Cerebellum (tissue), 4 donors: ENCODE measurements at places on chromosomes 5 and 9.
A peak's percentile ranks its signal among the peaks of the same experiment; 100 is the strongest.

GRCh38 chr9:135796784-135797485 is 95.0 kb downstream of the KCNT1 start:
- DNase-seq: no peak

DNA sequence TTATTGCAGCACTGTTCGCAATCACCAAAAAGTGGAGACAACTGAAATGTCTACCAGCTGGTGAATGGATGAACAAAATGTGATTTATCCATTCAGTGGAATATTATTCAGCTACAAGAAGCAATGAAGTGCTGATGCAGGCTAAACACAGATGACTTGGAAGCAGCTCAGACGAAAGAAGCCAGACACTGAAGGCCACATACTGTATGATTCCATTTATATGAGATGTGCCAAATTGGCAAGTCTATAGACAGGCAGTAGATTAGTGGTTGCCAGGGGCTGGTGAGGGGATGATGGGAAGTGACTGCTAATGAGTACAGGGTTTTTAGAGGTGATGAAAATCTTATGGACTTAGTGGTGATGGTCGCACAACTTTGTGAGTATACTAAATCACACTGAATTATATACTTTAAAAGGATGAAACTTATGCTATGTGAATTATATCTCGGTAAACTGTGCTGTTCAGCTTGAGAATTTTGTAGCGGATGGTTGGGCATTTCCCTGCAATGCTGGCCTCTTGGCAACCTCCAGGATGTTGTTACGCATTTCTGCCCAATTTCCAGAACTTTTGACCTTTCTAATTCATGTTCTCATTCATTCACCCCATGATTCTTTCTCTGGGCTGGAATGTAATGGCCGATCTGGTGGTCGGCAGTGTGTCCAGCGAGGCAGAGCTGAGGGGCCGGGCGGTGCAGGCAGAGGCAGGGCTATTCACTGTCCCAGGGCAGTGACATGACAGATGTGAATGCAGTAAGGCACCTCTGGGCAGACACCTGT is 22.0 kb upstream of the WNK2 start:
- peak; percentile 66 for DNase-seq

DNA sequence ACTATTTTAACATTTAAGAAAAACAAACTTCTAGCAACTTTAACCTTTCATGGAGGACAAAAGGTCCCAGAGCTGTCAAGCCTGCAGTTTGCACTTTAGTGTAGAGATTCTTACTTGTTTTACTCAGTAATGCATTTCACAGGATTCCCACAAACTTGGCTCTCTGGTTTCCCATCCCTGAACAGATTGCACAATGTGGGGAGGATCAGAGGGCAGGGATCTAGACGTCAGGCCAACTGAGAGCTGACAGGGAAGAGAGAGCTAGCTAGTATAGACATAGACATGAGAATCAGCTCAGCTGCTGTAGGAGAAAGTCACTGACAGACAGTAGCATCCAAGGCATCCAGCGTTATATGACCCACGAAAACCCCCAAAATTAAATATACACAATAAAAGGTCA is 20.9 kb upstream of the BNIP1 start:
- no peak for DNase-seq

DNA sequence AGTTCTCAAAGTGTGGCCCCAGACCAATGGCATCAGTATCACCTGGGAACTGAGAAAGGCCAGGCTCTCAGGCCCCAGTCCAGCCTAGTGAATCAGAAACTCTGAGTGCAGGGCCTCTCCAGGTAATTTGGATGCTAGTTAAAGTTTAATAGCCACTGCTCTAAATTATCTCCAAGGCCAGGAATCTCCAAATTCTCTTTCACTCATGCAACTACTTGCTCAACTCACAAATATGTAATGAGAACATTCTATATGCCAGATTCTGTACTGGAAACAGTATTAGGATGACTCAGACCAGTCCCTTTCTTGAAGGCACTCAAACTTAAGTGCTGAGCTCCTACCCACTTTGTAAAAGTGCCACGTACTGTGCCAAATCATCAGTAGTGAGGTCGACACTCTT is 84.6 kb downstream of the PAPPA start:
- no peak for DNase-seq

GRCh38 chr5:129018837-129019236 is 53.5 kb downstream of the SLC27A6 start:
- no peak for DNase-seq

DNA sequence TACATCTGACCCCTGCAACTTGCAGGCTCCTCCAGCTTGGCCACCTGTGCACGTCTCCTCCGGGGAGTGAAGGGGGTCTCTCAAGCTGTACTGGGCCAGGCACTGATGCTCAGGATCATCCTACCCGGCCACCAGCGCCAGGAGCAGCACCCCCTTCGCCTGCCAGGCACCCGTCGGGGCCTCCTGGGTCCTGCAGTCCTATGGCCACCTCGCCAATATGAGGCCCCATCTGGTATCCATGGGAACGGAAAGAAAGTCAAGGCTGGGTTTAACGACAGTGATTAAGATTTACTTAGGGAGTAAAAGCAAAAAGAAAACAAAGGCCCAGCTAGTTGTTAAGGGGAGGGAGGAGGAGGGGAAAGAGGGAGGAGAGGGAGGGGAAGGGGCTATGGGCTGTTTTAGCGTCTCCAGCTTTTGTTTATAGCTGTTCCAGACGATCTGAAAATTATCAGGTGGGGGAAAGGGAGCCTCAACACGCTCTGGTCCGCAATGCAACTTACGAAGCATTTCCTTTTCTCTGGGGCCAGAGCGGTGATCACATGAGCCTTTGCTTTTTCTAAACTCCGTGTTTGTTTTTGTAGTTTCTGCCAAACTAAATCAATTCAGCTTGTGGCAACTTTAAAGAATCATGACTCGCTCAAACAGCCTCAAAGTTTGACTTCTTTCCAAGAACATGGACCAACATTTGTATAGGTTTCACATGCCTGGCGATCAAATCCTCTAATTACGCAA is 132.4 kb downstream of the ROR2 start:
- DNase-seq: no peak

DNA sequence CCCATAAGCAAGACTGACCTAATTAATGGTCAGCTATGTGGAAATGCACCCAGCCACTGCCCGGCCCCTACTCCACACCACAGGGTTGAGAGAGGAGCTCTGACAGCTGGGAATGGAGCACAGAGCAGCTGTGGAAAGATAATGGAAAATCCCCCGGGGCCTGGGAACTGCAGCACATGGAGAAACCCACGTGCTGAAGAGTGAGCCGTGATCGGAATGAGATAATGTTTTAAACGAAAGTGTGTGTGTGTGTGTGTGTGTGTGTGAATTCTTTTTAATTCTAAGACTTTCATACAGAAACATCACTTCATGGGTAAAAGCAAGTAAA is 13.1 kb upstream of the SLC12A7 start:
- DNase-seq: no peak

DNA sequence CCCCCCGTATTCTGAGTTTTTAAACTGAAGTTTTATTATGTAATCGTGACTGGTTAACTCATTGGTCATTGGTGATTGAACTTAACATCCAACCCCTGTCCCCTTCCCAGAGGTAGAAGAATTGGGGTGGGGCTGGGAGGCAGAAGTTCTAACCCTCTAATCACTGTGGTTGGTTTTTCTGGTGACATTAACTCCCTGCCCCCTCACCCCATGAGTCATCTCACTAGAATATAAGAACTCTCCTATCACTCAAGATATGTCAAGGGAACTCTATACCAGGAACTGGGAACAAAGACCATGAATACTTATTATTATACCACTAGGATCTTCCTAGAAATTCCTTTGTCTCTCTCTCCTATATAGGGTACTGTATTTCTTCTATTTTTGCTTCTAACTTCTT is 52.3 kb upstream of the CAVIN4 start:
- DNase-seq: no peak

DNA sequence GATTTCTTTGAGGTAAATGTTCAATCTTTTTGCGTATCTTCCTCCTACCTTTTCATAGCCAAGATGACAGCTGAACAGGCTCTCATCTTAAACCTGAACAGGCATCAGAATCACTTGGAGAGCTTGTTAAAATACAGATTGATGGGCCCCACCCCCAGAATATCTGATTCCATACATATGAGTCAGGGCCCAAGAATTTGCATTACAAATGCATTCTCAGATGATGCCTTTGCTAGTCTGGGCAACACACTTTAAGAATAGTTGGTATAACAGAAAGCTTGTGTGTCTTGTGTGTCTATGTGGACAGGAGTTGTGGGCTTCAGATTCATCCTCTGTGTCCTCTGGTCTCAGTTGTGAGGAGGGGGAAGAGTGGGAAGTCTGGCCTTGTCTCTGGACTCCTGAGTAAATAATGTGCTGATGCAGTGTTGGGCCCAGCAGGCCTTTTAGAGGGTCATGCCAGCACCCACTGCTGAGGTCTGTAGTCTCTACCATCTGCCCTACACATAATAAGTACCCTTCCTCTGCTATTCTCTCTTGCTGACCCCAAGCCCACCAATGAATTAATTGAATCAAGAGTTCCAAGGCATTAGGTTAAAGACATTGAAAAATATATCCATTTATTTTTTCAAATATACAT is 43.1 kb downstream of the PTCD2 start:
- DNase-seq: no peak

DNA sequence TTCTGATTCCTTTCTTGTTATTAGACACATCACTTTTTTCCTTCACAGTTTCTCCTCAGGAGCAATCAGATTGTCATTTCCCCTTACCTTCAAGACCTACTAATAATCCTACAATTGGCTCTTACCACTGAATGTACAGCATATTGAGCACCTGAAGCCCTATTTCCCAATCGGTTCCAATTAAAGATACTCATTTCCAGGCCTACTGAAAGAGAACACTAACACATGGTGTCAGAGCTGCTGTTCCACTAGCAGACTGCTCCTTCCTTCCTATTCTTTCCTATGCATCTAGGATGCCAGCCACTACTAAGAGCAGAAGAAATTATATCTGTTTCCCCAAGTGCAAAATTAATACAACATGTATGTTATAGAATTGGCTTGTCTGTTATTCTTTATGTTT is 34.6 kb downstream of the SKIC3 start:
- DNase-seq: peak; percentile 17

DNA sequence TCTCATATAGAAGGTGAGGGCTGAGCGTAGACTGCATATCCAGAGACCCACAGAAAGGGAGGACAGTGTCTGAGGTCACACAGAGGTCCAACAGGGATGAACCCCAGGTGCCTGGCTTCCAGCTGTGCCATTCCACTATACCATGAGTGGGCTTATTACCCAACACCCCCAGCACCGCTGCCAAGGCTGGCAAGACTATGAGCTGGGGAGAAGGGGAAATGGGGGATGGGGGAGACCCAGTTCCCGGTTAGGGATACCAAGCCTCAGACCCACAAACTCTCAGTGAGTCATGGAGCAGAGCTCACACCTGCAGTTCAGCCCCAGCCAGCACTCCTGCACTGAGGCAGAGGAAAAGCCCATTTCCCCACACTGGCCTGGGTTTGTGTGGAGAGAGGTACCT is 106.4 kb downstream of the PSD2 start:
- DNase-seq: no peak

DNA sequence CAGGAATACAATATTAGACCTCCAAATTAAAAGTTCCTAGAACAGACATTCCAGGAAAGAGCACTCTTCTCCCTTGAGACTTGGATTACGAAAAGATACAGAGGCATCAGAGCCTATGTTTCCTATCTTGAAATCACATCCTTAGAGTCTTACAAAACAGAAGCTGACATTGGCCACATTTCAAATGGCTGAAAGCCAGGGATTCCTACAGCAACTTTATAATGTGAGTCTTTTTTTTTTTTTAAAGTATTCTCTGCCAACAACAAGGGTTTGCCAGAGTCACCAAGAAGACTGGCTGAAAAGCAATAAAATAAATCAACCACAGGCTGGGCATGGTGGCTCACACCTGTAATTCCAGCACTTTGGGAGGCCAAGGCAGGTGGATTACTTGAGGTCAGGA is 63.1 kb downstream of the TRPM6 start:
- DNase-seq: no peak

DNA sequence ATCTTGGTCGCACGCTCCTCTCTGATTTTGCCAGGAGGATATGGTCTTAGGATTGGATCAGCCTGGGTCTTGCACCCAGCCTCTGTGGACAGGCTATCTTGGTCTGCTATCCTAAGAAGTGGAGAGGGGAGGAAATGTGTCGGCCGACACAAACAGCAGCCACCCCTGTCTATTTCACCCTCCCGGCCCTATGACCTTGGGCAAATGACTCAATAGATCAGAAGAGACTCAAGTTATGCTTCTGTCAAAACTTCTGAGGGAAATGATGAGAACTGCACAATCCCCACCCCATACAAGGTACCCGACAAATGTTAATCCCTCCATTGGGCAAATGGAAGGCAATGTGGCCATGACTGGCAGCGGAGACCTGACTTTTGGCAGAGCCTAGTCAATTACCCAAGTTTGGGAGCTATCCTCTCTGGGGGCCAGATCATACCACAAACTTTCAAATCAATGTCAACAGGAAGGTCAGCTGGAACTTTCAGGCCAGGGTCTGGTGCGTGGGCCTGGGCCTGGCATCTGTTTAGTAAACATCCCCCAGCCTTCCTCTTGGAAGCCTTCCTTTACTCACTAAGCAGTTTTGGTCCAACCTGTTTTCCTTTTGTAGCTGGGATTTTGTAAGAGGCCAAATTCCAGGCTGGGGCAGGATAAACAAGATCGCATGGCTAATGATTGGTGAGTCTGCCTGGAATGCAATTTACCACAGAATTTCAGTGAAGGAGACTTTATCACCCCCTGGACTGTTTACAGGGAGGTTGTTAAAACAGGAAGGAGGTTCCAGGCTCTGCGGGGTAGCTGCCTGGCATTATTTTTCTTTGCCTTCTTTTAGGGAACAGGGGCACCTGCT is 64.2 kb upstream of the CPEB4 start:
- no peak for DNase-seq

DNA sequence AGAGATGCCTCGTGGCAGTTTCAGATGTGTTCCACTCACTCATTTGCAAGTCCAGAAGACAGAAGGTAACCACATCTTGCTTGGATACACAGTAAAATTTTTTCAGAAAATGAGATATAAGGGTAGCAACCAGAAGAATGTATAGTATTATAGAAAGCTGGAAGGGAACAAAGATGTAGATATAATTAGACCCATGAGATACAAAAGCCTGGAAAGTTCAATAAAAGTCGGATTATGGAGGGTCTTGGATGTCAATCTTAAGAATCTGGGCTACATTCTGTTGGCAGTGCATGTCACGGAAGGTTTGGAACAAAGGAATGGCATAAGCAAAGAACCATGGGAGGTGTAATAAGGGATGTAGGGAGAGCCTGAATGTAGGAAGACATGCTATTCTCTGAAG is 5.1 kb upstream of the CEP78 start:
- DNase-seq: no peak

GRCh38 chr9:107175041-107175440 is 108.0 kb upstream of the RAD23B start:
- DNase-seq: no peak
